ENCODE measurements at places on chromosomes 4 and X.

DNA sequence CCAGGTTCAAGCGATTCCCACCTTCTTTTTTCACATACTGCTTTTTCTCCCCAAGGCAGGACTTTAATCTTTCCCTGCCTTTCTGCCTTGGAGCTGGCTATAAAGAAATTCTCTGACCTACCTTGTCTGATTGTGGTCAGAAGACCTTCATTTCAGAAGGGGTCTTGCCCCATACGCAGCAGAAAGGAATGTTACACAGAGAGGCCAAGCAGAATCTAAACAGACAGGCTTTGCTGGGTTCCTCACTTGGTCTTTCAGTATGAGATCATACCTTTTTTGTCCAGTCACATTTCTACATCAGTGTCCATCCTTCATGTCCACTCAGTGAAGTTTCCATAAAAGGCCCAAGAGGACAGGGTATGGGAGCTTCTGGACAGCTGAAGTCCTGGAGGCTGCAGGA is 108.3 kb upstream of the RBPJ start:
- no peak for DNase-seq

DNA sequence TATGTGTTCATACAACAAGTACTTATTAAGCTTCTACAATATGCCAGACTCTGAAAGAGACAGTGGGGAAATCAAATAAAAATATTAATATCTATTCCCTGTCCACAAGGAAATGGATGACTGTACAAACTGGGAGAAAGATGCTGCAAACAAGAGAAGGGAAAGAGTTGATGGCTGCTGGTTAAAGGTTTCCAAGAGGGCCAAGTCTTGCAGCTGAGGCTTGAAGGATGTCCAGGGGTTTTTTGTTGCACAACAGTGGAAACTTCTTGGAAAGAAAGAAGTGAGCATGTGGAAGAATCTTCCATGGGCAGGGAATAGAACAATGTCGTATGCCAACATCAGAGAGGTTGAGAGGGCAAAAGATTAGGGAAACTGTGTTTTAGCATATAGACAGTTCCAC is 95.8 kb downstream of the MID1 start:
- DNase-seq = no peak

DNA sequence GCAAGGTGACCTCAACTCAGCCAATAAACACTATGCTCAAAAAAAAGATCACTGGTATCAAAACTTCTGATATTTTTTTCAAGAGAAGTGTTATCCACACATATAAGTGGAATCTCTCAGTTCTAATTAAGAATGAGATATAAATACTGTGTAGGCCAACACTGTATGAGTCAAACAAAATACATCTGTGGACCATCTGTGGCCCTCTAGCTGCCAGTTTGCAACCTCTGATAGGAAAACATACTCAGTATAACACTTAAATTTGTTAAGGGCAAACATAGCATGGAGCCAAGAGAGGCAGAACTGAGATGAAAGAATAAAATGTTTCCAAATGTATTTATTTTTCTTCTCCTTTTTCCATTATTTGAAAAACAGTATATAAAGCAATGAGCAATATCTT is 377.3 kb downstream of the ARAP2 start:
- DNase-seq = no peak

- no peak for DNase-seq
These were observed 43.8 kb downstream of the HPGDS start for GRCh38 chr4:94298725-94299252.

GRCh38 chr4:156638925-156639605 is 332.5 kb downstream of the PDGFC start:
- no peak for DNase-seq

- no peak for DNase-seq
These were observed 282.9 kb downstream of the USP46 start for GRCh38 chr4:52376132-52376704.

GRCh38 chrX:40727581-40728252 is 7.6 kb downstream of the MED14 start:
- DNase-seq = no peak

GRCh38 chr4:166535865-166536264 is 662.8 kb downstream of the TLL1 start:
- no peak for DNase-seq

DNA sequence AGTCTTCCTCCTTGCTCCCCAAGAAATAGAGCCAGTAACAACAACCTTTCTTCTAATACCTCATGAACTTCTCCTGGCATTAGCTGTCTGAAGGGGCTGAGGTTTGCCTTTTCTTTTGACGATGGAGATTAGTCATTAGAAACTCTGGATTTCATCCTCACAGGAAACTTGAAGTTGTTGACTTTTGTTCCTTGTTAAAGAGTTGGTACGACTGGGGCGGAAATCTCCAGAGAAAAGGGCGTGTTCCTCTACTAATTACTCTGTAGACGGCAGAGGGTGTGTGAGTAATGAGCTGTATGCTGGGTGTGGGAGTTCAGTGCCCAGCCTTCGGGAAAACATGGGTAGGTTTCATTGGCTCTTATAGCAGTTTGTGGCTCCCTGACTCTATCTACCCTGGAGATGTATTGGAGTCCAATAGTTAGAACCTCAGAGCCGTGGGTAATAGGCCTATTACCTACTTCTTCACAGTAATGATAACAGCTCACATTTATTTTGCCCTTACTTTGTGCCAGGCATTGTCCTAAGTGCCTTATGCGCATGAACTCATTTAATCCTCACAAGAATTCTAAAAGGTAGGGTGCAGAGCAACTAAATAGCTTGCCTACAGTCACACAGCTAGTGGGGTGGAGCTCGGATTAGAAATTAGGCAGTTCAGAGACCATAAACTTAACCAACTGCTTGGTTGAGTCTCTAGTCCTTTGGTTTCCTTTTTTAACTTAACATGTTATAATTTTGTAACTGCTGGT is 23.4 kb downstream of the TMEM164 start:
- no peak for DNase-seq

- no peak for DNase-seq
These were observed 15.6 kb upstream of the BBS12 start for GRCh38 chr4:122716825-122717448.

DNA sequence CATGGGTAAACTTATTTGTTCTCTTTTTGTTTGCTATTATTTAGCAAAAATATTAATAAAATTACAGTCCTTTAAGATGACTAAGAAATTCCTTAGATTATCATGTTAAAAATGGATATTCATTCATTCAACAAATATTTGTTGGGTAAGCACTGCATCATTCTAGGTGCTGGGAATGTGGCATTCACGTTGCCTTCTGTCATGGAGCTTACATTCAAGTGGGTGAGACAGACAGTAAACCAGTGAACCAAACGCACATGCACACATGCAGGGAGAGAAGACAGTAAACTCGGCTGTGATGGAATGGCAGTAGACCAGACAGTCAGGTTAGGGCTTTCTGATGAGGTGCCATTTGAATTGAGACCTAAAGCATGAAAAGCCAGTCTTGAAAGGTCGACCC is 91.8 kb downstream of the STOX2 start:
- no peak for DNase-seq

GRCh38 chr4:103099691-103100392 is at the start of gene BDH2:
Gene BDH2, minus strand, starts transcription at chr4:103099834. Its CDS starts 3,580 bp downstream, at chr4:103096254.
- no peak for DNase-seq
